ENCODE measurements at places on chromosomes 16 and 17. TPM values are rescaled to one million over a fixed set of nuclear protein-coding genes. Genes with fewer than 3 reads are reported as not detected.
A peak's percentile ranks its signal among the peaks of the same experiment; 100 is the strongest.

Gene PERCC1
- polyA plus RNA-seq: not detected

Gene MYOCD
- 4.8 TPM for polyA plus RNA-seq

Gene DOC2A
- 4.3 TPM for polyA plus RNA-seq

Gene IL21R
- 0.04 TPM for polyA plus RNA-seq

Gene C16orf86
- polyA plus RNA-seq: 5.2 TPM

Gene KRTAP1-1
- polyA plus RNA-seq: not detected

Gene SPIRE2
- polyA plus RNA-seq: 18.3 TPM

DNA sequence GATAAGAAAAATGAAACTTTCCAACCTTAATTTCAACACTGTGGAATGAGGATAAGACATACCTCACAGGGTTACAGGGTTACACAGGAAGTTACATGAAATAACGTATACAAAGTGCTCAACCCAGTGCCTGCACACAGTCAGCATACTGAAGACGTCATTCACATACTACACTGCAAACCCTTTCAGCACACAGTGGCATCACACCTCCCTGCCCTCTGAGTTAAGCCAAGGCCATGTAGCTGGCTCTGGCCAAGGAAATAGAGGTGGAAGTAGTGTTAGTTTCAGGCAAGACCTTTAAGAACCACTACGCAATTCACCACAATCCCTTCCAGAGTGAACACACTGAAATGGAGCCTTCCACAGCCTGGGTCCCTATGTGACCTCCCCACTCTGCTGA is 46.6 kb upstream of the GSG1L start:
- no peak for DNase-seq

- peak; percentile 63 for DNase-seq
Observed at GRCh38 chr16:49921791-49922456, 66.0 kb upstream of the ZNF423 start.

DNA sequence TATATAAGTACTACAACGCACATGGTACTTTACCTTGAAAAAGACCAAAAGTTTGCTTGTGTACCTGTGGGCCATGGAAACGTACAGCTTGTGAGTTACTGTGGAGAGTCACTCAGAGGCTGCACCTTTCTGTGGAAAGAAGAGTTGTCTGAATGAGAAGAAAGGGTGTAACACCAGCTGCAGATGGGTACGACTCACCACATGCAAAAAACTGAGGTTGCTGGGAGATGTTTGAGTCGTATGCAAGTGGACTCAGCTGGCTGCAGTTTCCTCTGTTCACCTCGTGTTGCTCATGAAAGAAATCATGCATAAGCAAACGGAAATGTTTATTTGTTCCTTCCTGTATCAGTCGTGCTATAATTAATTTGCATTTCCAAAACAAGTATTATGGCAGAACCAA is 22.4 kb upstream of the DYNLRB2 start:
- DNase-seq: no peak

GRCh38 chr16:48361012-48361411 is 24.2 kb downstream of the SIAH1 start:
- no peak for DNase-seq

DNA sequence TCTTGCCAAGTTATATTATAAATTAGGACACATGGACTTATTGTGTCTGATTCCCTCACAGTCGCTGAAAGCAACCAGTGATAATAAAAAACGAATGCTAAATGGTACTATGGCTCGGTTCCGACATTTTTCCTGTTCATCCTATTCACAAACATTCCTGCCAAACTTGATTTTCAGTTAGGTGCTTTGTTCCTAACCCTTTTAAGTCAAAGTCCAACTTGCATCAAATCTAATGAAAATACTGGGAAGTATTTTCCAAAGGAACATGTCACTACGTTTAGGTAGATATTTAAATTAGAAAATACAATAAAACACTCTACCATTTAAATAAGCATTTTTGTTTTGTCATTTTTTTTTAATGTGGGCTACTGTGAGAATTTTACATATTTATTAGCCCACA is 21.0 kb downstream of the SETD6 start:
- DNase-seq: no peak

DNA sequence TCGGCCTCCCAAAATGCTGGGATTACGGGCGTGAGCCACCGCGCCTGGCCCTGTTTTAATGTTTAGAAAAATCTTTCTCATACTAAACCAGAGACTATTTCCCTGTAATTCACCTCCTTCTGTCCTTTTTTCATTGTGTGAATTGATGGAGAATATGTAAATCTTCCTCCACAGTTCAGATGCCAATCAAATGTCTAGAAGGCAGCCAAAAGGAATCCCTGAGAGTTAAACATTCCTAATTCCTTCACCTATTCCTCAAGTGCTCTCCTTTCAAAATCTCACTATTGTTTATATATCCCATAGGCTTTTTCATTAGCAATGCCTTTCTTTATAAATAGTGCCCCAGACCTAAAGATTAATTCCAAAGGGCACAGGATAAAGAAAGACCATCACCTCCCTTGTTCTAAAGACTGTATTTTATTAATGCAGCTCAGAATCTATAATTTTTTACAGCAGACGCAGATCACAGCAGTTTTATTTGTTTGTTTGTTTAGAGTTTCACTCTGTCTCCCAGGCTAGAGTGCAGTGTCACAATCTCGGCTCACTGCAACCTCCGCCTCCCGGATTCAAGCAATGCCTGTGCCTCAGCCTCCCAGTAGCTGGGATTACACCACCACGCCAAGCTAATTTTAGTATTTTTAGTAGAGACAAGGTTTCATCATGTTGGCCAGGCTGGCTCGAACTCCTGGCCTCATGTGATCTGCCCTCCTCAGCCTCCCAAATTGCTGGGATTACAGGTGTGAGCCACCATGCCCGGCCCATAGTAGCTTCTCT is 30.5 kb downstream of the COPZ2 start:
- DNase-seq: no peak

GRCh38 chr17:82297280-82297713 is 20.1 kb downstream of the CD7 start:
- DNase-seq: no peak

DNA sequence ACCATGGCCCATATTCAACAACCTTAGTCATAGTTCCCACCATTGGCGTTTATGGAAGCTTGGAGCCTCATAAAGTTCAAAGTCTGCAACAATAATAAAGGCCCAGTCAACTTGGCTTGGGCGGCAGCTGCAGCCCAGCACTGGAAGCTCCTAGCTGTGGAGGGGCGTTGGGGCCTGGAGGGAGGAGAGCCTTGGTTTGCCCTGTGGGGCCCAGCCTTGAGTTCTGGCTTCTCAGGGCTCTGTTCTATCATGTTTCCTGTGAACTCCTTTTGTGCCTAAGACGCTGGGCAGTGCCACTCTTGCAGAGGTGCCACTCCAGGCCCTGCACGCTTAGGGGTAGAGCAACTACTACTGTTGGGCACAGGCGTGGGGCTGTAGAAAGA is 927 bp upstream of the ENGASE start:
- DNase-seq: no peak

DNA sequence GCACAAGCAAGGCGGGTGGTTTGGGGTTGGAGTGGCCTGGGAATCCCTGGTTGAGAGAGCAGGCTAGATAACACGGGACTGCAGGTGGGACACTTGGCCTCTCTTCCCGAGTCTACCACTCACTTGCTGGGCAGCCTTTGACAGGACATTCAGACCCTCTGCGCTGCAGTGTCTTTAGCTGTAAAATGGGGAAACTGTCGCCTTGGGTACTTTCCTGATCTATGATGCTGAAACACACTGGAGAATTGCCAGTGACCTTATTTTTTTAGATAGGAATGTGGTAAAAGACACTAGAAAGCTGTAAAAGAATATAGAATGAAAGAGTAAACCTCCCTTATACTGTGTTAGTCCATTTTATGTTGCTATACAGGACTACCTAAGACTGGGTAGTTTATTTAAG is 30.5 kb downstream of the KSR1 start:
- DNase-seq: no peak

- peak; percentile 43 for DNase-seq
Observed at GRCh38 chr17:42248351-42249179, 27.6 kb downstream of the STAT5B start.

DNA sequence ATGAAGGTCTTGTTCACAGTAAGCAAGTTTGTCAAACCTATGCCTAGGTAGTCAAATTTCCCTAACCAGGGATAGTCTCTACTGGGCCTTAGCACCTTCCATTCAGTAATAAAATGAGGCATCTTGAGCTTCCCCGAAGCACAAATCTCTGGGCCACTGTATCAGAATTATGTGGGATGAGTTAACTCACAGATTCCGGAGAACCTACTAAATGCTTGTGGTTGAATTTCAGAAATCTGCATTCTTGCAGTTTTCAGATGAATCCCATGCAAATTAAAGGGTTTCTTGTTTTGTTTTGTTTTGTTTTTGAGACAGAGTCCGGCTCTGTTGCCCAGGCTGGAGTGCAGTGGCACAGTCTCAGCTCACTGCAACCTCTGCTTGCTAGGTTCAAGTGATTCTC is 478.8 kb upstream of the HSBP1 start:
- no peak for DNase-seq

DNA sequence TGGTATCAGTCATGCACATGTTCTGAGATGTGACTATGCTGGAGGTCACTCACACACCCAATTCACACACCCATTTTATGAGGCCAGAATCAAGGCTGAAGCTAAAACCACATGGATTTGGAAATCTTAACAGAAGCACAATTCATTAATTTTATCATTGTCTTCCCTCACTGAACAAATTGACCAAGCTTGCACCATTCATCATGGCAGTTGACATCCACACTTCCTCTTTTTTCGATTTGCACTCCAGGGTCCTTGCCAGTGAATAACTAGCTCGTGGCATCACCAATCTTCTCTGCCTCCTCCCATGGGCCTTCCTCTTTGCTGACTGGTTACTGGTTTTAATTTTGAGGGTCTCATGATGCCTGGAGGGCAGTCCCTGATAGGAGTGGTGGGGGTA is 123.0 kb upstream of the ASIC2 start:
- no peak for DNase-seq

Data from left renal cortex interstitium (tissue), 4 donors.